T-helper 2 cell (primary cell): ENCODE measurements at places on chromosomes 7 and 10.

DNA sequence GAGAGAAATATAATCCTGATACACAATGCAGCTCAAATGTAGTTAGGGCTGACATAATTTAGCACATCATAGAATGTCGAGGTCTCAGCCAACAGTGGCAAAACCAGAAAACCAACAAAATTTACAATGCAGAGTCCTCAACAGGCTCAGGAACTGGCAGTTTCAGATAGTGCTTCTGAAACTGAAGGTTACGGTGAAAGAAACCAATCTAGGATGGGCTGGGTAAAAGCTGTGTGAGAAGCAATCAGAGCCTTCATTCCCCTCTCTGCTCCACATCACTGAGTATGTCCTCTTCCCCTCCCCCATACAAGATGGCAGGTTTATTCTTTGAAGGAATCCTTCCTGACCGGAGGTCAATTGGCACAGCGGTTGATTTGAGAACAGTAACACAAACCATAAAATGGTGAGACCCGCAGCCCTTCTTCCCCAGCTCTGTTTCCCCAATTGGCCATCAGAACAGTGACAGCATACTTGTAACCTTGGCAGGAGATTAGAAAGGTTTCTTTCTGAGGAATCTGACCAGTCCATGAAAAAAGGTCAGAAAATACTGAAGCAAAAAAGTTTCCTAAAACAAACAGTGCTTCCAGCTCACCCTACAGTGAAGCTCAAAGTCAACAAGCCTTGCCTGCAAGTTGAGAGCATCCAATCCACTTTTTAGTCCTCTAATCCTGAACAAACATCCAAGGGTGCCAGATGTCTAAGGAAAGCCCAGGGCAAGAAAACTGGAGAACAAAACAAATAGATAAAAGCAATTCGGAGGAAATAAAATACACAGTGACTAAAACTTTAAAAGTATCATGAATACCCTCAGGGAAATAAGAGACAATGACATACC, 53.9 kb upstream of the IL6 start:
- DNase-seq: no peak

DNA sequence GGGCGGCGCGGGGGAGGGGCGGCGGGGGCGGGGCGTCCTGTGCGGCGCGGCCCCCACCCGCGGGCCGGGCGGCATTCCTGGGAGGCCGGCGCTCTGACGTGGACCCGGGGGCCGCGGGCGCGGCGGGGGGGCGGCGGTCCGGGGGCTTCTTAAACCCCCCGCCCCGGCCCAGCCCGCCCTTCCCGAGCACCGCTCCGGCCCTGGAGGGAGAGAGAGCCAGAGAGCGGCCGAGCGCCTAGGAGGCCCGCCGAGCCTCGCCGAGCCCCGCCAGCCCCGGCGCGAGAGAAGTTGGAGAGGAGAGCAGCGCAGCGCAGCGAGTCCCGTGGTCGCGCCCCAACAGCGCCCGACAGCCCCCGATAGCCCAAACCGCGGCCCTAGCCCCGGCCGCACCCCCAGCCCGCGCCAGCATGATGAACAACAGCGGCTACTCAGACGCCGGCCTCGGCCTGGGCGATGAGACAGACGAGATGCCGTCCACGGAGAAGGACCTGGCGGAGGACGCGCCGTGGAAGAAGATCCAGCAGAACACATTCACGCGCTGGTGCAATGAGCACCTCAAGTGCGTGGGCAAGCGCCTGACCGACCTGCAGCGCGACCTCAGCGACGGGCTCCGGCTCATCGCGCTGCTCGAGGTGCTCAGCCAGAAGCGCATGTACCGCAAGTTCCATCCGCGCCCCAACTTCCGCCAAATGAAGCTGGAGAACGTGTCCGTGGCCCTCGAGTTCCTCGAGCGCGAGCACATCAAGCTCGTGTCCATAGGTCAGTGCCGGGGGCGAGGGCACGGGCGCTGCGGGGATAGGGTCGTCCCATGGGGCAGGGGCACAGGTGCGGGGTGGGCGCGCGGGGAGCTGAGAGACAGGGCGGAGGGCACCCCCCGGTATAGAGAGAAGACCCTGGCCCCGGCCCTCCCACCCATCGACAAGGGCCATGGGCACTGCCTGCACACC, at the start of gene FLNC:
Gene FLNC, plus strand, starts transcription at position 176 of the 947 bp plus-strand sequence. Its CDS starts 232 bp downstream, at position 408.
- DNase-seq: no peak

DNA sequence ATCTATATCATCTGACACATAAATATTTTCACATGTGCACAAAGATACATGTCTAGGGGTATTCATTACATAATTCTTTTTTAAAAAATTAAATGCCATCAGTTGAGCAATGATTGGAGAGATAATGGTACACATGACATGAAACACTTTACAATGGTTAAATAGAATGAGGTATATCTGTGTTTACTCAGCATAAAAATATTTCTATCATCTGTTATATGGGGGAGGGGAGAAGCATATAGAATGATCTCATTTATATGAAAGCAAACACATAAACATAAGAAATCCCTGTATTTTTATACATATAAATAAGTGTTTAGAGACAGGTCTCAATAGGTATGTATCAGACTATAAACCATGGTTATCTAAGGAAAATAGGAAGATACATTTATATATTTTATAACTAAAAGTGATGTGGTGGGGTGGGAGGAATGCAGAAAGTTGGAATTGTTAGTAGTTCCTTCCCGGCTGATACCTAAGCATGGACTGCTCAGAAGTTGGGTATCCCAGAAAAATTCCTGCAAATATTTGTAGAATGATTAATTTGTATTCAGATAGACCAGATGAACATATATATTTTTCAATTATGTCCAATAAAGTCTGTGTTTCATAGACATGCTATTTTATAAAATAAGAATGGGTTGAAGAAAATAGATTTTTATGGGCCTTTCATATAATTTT, 75.1 kb downstream of the SHOC2 start:
- DNase-seq: no peak

DNA sequence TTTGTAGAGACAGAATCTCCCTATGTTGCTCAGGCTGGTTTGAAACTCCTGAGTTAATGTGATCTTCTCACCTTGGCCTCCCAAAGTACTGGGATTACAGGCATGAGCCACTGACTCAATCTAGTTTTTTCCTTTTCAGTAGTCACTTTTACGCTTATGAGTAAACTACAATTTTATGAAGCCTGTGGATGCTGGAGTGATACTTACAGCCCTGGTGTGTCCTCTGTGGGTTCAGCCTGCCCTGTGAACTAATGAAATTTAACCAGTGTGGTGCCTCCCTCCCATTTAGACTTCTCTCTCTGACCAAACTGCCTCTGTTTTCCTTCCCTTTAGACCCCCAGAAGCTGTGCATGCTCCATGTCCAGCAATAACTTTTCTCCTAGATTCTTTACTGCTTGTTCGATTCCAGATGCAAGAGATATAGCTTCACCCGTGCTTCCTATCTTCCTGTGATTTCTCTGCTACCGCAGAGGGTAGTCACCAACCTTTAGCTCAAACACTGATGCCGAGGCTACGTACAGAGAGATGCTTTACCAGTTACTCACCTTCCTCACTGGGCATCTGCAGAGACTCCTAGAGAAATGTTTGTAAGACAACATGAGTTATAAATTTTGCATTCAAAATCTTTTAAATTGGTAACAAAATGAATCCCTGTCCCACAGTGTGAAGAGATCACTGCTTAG, 90.8 kb downstream of the KIAA1217 start:
- DNase-seq: no peak

DNA sequence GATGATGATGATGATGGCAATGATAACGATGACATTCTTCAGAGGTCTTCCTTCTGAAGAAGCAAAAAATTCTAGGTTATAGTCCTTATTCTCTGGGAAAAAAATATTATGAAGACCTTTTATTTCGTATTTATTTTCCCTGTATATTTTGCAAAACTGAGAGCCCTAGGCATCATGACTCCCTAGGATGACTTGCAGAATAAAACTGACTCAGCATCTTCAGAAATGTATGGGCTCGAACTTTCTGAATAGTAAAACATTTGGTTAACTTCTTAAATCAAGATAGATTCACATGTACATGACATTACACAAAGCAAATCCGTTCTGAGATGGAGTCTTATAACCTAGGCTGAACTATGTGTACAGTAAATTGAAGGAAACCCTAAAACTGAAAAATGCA, 29.4 kb downstream of the DKK1 start:
- DNase-seq: no peak

DNA sequence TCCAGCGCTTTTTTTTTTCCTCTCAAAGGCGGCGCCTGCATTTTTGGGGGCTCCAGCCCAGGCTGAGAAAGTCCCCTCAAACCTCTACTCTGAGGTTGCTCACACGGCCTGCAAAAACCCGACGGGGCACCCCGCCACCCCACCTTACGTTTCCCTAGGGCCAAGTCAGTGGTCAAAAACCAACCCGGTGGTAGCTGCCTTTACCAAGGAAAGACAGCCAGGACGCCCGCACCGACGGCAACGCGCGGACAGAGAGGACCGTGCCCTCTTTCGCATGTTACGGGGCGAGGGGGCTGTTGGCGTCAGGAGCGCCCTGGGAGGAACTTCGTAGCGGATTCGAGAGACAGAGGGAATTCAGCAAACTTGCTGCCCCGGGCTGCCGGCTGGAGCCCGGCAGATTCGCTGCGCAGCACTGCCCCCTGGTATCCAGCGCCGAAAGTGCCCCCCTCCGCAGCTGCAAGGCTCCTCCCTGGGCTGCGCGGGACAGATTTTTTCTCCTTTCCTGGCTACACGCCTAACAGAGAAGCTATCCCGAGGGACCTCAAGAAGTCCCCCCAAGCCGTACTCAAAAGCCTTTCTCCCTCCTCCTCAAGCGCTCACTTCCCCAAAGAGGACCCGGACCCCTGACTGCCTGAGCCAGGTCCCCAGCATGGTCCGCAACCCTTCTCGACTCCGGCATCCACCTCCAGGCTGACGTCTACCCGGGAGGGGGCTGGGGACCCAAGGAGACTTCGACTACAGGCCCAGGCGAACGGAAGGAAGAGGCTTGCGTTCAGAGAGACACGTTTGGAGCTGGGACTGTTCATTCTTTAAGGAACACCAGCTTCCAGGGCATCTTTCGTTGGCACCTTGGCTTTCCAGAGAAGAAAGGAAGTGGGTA, 27.7 kb upstream of the VAX1 start:
- no peak for DNase-seq

GRCh38 chr10:58517081-58517480, 4.4 kb downstream of the BICC1 start:
- DNase-seq: no peak

DNA sequence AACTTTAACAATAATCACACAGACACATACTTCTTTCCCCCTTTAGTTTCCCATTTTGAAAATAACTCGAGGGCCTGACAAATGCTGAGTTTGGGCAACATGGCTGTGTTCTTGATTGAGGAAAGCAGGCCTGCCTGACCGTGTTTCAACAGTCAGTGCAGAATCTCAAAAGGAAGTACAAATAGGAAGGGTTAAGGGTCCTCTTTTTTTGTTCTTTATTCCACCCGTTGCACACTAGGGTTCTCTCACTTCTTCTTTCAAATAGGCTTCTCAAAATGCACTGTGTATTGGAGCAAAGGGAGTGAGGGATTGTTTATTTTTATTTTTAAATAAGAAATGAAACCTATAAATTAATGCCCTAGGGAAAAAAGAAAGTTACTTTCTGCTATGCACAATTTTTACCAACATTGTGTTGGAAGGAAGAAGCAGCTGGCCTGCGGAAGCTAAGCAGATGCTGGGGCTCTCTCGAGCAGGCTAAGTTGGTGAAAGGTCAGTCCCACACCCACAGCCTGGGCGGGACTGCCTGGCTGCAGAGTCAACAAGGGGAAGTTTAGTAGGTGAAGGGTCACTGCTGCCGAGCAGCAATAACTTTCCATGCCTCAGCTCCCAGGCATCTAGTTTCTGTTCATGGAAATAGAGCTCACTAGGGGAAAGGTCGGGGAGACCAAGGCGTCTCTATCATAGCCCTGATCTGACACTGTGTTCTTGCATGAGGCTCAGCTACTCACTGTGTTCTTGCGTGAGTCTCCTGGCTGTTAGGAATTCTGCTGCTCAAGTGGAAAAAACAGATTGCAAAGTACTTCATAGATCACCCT, 12.2 kb upstream of the PDK4 start:
- DNase-seq: peak; percentile 59

- DNase-seq: no peak
Observed at GRCh38 chr7:20326342-20326741, 4.4 kb upstream of the ITGB8 start.

DNA sequence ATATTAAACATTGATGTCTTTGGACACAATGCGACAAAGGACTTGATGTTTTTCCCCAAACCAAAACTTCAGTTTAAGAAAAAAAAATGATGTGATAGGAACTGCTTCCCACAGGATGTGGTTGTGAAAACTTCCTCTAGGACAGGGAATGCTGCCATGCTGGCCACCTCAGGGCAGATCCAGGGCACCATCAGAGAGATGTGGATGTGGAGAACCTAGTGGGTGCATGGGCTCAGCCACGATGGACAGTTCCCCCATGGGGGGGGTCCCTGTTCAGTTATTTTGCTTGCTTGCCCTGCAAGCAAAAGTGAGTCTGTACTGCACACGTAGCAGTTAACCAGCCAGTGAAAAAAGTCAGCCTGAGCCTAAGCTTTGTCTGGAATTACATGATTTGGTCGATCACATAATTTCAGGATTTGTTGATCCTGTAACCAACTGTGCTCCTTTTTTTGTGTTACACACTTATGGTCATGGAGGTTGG, 36.3 kb downstream of the LAMB4 start:
- no peak for DNase-seq

GRCh38 chr10:77043420-77043763, 594.2 kb downstream of the KCNMA1 start:
- DNase-seq: no peak

DNA sequence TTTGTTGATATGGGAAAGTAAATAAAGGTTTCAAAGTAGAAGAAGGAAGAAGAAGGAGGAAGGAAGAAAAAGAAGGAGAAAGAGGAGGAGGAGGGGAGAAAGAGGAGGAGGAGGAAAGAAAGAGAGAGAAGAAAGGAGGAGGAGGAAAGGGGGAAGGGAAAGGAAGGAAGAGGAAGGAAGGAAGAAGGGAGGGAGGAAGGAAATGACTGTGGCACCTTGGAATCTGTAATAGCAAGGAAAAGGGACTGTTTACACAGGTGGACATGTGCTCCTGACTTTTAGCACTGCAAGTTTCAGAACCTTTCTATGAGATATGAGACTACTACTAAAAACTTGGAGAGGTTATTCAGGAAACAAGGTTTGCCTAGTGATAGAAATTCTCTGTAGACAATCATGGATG, 153.2 kb downstream of the BTAF1 start:
- DNase-seq: no peak

- DNase-seq: no peak
Observed at GRCh38 chr7:36155811-36156361, 2.8 kb downstream of the EEPD1 start.

DNA sequence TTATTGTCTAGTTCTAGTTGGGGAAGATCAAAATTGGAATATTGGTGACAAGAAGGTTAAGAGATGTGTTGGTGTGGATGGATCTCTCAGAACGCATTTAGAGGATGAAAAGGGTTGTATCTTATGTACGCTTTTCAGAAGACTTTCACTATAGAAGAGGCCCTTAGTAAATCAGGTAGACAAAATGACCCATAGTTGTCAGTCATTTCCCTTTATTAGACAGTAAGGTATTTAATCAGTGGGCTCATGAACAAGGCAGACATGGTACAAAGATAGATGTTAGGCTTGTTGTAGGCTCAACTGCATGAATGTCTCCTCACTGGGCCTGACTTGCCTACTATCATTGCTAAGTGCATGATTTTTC, 359.2 kb downstream of the PHF14 start:
- DNase-seq: no peak

- no peak for DNase-seq
Observed at GRCh38 chr10:52257692-52258075, 56.4 kb upstream of the DKK1 start.
